ENCODE measurements at places on chromosomes 4 and X.

DNA sequence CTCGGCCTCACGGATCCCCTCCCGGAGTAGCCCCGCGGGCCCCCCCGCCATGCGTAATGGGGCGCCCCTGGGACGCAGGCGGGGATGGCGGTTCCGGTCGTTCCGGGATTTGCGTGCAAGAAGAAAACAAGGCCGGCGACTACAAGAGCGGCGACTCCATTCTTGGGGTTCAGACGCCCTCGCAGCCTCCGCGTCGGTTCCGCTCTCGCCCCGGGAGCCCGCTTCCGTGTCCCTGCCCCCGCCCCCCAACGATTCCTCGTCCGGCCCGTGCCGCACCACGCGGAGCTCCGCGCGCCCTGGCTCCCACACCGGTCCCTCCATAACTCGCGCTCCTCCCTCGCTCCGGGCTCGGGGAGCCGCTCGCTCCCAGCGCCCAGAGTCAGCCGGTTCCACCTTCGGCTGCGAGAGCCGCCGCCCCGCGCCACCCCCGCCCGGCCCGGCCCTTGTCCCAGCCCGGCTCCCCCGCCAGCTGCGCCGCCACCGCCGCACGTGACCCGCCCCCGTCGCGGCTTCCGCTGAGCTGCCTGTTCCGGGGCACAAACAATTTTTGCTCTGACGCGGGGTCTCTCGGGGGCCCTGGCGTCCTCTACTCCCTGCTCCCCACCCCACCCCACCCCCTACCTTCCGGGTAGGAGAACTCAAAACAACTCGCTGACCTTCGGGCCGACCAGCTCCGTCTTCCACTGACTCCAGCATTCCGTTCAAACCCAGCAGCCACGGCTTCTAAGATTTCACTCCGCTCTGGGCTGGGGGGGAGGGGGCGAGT is 78.8 kb upstream of the BCOR start:
- peak; percentile 52 for DNase-seq

DNA sequence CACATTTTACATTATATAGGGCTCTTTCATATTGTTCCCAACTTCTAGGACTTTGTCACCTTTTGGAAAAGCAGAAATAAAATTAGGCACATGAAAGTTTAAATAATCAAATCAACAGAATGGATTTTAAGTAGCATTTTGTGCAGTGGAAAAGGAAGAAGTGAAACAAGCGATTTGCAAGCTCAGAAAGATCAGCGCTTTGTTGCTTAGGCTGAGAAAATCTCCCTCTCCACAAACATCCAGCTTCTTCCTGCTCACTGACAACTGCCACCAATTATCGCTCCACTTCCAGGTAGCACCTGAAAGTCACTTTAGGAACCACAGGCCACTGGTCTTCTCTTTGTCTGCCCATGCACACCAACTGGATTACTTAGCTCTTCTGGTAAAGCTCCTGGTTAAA is 2.0 kb upstream of the PDK3 start:
- DNase-seq, result no peak

DNA sequence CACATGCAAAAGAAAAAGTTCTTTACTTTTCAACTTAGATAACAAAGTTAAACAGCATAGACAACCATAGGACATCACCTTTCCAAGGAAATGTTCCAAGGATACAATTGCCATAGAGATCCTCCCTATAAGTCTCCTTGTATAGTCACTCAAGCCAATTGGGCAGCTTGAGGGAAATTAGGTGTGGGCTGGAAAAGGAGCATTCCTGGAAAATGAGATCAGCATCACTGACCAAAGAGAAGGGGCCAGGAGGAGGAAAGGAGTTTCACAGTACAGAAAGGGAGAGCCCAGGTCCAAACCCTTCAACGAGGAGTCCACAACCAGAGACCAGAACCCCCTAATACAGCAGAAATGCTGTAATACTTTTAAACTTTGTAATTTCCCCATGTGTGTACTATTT is 91.5 kb upstream of the PPARGC1A start:
- no peak for DNase-seq

- no peak for DNase-seq
Measured at GRCh38 chr4:5079581-5079980, 28.3 kb downstream of the STK32B start.

DNA sequence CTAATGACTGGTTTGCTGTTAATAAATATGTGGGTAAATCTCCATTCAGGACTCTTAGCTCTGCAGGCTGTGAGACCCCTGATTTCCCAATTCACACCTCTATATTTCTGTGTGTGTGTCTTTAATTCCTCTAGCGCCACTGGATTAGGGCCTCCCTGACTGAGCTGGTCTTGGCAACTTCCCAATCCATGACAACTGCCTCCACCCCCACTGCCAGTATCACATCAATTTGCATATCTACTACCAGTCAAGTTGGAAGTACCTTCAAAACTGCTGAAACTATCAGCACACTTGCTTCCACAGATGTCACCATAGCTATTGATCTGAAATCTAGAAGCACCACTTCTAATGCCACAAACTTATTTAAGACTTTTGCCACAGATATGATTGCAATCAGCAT is 27.6 kb downstream of the OPRPN start:
- no peak for DNase-seq

GRCh38 chr4:91598696-91599095 is 705.1 kb upstream of the GRID2 start:
- DNase-seq, result no peak

GRCh38 chr4:145545538-145546174 is 64.0 kb downstream of the SMAD1 start:
- DNase-seq, result no peak

DNA sequence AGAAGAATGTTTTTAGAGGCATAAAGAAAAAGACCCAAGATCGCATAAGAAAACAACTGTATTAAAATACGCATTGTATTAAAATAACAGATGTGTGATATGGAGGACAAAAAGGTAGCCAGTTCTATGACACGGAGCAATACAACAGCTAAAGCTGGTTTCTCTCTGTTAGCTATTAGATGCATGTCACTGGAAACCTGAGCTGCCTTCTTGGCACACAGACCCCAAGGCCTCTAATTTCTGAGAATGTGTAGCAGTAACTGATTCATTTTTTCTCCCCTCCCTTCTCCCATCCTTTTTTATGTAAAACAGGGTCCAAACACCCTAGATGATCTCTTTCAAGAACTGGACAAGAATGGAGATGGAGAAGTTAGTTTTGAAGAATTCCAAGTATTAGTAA is 4.1 kb downstream of the S100G start:
- DNase-seq, result no peak

DNA sequence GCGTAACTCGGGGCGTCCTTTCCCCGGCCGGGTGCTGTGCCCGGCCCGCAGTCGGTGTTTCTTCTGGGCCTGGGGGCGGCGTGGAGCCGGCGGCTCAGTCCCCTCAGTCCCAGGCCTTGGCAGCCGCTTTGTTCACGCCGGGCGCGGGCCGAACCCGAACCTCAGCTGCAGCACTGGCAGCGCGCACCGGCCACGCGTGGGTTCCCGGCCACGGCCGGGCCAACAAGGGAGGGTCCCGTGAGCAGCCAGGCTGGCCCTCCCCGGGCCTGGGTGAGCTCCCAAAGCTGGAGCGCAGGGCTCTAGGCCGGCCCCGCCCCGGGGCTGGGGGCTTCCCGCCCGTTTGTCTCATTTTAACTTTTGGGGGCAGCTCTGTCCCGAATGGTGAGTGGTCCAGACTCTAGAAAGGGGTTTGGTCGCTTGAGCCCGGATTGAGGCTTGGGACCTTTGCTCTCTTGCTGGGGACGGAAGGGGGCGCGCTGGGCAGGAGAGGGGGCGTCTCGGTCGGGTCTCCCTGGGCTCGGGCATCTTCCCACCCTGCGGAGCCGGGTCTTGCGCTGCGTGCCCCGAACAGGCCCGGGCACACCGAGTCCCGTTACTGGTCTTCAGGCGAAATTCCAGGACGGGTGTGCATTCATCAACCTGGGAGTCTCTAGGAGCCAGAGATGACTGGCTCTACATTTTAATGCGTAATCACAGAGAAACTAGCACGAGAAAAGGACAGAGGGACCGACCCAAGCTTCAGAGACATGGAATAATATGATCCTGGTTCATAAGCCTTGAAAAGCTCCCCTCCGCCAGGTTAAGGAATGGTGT is 177.1 kb downstream of the CBR4 start:
- DNase-seq, result no peak

- peak; percentile 47 for DNase-seq
Measured at GRCh38 chrX:41781500-41781899, 57.5 kb downstream of the GPR82 start.

GRCh38 chr4:37821953-37822605 is 4.4 kb upstream of the PGM2 start:
- DNase-seq, result no peak

- no peak for DNase-seq
Measured at GRCh38 chr4:126986828-126987227, 645.9 kb upstream of the INTU start.

DNA sequence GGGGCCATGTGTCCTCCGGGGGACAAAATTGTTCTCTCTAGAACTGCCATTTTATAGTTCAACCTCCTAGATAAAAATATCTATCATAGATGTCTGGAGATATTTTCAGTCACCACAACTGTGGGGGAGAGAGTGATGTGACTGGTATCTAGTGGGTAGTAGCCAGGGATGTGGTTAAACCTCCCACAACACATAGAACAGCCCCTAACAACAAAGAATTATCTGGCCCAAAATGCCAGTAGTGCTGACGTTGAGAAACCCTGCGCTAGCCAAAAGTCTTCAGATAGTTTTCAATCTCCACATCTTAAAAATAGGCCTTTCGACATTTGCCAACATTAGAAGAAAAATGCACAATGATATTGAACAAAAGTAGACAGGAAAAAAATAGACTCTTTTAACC is 19.0 kb upstream of the SUPT20HL2 start:
- no peak for DNase-seq

DNA sequence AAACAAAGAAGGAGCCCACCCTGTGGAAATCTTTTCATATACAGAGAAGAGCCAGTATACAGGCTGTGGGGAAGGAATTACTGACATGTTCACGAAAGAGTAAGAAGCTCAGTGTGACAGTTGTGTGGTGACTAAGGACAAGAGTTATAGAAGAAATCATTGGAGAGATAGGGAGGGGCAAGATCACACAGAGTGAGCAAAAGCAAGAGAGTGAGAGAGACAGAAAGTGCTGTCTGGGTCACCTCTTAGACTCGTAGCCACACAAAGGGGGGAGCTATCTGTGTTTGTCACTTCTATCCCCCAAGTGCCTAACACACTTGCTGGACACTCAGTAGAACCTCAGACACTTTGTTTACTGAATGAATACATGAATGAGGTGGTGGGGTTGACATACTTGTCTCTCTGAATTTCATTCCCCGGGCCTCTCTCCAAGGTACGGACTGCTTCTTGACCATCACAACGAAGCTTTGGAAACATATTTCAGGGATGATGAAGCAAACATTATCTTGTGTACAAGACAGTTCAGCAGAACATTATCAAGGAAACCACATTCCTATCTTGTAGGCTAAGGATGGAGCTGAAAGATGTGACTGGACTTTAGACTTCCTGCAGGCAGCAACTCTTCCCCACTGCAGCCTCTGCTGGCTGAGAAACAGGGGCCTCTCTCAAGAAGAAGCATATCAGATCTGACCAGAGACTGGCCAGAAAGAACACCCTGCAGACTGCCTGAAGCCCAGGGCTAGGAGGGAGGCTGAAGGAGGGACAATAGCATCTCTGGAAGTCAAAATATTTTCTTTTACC is 168.2 kb downstream of the AMELX start:
- DNase-seq, result no peak

- DNase-seq, result no peak
Measured at GRCh38 chrX:56947699-56948098, 47.6 kb downstream of the SPIN3 start.

Measured in T47D (cell line).